ENCODE measurements at places on chromosomes 13 and 19.
A peak's percentile ranks its signal among the peaks of the same experiment; 100 is the strongest.

- DNase-seq = no peak
These were observed 154.2 kb upstream of the KLF12 start for GRCh38 chr13:74288361-74288911.

GRCh38 chr19:17487284-17488121, 17.2 kb downstream of the SLC27A1 start:
- no peak for DNase-seq

- DNase-seq = no peak
These were observed 568 bp downstream of the POLR2I start for GRCh38 chr19:36113894-36114720.

GRCh38 chr19:33381101-33381500, 7.6 kb downstream of the CEBPG start:
- DNase-seq = no peak

- DNase-seq = no peak
These were observed 8.2 kb downstream of the MYCBP2 start for GRCh38 chr13:77318741-77319140.

- DNase-seq = peak; percentile 31
These were observed 88.6 kb downstream of the DCT start for GRCh38 chr13:94390881-94391280.

DNA sequence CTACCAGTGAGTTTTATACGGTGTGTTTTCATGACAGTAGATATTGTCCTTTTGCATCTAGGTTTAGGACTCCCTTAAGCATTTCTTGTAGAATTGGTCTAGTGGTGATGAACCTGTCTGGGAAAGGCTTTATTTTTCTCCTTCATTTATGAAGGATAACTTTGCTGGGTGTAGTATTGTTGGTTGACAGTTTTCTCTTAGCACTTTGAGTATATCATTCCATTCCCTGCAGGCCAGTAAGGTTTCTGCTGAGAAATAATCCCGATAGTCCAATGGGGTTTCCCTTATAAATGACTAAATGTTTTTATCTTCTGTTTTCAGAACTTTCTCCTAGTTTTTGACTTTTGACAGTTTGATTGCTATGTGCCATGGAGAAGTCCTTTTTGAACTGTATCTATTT, 57.2 kb downstream of the DNAJC3 start:
- no peak for DNase-seq

GRCh38 chr13:74966814-74967424, 515.0 kb downstream of the TBC1D4 start:
- DNase-seq = peak; percentile 9

- no peak for DNase-seq
These were observed 263.3 kb downstream of the SLITRK1 start for GRCh38 chr13:83618966-83619365.

- no peak for DNase-seq
These were observed 25.7 kb downstream of the TLE6 start for GRCh38 chr19:3003046-3003445.

GRCh38 chr13:52411629-52412028, 5.7 kb upstream of the THSD1 start:
- peak; percentile 33 for DNase-seq

DNA sequence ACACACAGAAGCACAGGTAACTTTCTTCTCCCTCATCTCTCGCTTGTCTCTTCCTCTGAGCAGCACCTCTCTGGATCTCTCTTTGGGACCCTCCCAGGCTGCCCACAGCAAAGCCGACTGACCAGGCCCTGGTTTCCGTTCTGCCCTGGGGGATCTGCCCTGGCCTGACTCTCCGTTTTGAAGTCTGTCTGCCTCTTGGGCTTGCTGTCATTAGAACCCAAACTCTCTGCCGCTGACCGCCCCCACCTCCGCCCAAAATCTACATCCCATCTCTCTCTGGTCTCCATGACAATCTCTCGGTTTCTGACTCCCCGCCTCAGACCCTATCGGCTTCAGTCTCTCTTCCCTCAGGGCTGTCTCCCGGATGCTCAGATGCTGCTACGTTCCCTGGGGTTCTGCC, 6.9 kb downstream of the KCNC3 start:
- DNase-seq = no peak

- DNase-seq = no peak
These were observed 357.9 kb downstream of the KLF12 start for GRCh38 chr13:73776151-73776785.

DNA sequence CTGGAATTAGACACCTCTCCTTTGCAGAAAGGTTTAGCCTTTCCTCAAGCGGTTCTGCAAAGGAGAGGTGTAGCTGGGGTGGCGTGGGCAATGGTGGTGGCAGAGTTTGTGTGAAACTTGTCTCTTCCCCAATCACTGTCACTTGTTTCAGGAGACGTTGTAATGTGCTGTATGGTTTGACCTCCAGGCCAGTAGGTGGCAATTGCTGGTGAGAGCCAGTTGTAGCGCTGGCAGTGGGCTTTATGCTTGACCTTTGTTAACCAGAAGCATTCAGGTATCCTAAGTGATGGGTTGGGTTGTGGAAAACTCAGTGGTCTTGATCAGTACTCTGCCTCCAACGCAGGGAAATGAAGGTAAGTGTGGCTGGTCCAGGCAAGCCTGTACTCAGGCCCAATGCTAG, 12.7 kb upstream of the LILRA5 start:
- no peak for DNase-seq

DNA sequence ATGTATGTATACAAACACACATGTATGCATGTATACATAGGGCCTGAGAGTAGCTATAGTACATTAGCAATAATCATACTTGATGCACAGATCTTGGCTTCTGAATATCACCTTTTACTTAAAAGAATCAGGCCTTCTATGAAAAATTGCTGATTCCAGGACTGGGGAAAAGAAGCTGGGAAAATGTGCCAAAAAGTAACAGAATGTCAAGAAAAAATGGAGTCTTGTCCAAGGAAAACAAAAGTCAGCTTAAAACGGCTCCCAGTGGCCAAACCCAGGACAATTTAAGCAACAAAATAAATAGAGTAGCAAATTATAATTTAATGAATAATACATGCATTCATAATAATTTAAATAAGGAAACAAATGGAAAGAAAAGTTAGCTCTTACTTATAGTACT, 2104.9 kb downstream of the PCDH9 start:
- no peak for DNase-seq

DNA sequence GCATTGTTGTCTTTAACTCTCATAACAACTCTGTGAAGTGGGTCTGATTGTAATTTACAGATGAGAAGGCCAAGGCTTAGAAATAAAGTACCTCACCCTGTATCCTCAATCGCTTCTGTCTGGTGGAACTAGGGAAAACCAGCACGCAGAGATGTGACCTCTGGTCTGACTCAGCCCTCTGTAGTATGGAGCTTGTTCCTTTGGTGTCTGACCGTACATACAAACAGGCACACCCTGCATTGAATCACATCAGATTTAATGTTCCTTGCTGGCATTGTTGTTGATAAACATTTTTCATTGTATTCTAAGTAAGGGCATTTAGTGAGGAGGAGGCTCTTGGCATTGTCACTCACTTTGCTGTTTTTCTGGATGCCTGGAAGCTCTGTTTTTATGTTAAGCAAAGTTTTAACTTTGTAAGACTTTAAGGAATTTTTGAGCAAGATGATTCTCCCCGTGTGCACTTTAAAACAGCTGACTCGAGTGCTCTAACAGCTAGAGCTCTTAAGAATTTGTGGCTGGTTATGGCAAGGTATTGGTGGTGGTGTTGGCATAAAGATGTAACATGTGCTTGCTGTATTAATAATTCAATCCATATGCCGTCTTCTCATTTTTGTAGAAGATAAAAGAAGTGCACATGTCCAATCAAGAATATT, 89.0 kb upstream of the SPATA13 start:
- DNase-seq = no peak

- no peak for DNase-seq
These were observed 467.3 kb downstream of the DACH1 start for GRCh38 chr13:71399631-71400215.

- no peak for DNase-seq
These were observed 63.0 kb upstream of the TPM4 start for GRCh38 chr19:16013181-16013850.

GRCh38 chr19:36363845-36364244, 15.2 kb downstream of the ZFP14 start:
- no peak for DNase-seq

GRCh38 chr19:45981350-45981749, 7.7 kb upstream of the NOVA2 start:
- DNase-seq = no peak

DNA sequence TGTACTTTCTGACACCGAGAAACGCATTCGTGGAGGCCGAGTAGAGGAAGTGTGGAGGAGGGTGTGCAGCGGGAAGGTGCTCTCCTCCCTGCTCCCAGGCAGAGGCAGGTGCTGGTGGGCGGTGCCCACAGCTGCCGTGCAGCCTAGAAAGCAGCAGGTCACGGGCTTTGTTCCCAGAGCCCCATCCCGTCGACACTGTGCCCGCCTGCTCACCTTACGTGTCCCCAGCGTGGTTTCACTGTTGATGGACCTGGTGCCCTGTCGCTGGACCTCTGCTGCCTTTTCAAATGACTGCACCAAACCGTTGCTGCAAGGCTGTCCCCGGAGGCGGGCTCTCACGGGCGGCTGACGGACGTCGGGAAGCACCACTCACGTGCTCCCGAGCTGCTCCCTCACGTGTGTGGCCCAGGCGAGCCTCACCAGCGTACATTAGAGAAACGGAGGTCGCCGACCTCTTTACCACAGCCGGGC, 20.8 kb downstream of the PLEKHJ1 start:
- no peak for DNase-seq

DNA sequence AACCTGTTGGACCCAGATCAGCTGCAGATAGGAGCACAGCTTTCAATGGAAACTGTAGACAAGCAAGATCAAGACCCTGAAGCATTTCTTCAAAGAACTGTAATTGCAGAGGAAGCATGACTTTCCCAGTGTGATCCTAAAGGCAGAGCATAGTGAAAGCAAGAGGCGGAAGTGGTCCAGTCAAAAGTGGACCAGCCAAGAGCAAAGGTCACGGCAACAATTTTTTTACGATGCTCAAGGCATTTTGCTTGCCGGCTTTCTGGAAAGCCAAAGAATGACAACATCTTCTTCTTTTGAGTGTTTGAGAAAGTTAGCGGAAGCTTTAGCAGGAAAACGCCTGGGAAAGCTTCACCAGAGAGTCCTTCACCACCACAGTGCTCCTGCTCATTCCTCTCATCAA, 111.6 kb downstream of the RNF17 start:
- no peak for DNase-seq

- no peak for DNase-seq
These were observed 71.1 kb upstream of the KLF12 start for GRCh38 chr13:74205313-74205690.

- no peak for DNase-seq
These were observed 4.9 kb downstream of the UBL3 start for GRCh38 chr13:29845440-29846056.

- peak; percentile 73 for DNase-seq
These were observed 253.8 kb downstream of the DLEU7 start for GRCh38 chr13:50589651-50590054.

Measured in fibroblast of skin of left biceps (primary cell).